DMS 273 treated with DMSO at 0.1 percent for 48 hours (cell line): ENCODE measurements at places on chromosomes 4 and X.

DNA sequence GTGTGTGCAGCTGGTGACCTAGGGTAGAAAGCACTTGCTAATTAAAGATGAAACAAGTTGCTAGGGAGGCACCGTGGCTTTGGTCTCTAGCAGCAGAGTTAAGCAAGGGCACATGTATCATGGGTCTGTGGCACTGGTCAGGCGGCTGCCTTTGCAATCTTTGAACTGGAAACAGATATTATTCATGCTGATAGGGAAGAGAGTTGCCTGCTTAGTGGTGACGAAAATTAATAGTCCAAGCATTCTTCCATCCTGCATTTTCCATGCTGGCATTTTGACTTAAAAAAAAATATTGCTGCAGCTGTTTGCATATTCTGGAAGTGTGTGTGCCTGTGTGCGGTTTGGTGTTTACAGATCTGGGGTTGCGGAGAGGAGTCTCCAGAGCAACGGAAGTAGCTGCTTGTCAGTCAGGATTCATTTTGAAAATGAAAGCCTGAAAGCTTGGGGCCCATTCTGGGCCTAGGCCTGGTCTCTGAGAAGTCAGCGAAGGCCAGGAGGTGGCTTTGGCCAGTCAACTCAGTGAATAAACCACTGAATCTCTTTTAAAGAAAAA lies 2.3 kb upstream of the SOWAHD start:
- DNase-seq = no peak

- DNase-seq = no peak
Observed at GRCh38 chrX:16526003-16526402, 124.0 kb upstream of the S100G start.

- DNase-seq = no peak
Observed at GRCh38 chrX:77446908-77447652, at the start of gene FGF16. TSS of gene FGF16 (plus strand) at chrX:77447389. CDS start at chrX:77447675, 286 bp downstream.

DNA sequence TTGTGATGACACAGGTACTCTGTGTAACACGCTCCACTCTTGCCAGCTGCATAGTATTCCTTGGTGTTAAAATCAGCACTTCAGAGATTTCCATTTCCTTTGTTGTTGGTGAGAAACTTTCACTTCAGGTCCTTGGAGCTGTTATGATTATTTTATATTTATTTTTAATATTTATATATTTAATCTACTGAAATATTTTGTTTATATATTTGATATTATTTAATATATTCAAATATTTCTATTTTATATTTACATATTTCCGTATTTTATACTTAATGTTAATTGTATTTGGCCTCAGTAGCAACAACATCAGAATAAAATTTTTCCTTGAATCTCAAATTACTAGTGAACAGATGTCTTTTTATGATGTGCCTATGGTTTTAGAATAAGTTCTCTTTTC lies 225.3 kb downstream of the MAGEB17 start:
- DNase-seq = no peak
